ENCODE measurements at places on chromosomes 6 and 20. TPM values are rescaled to one million over a fixed set of nuclear protein-coding genes. Genes with fewer than 3 reads are reported as not detected.

Gene SMOC2
- 31.0 TPM for total RNA-seq

Gene IRF4
- 2.2 TPM for total RNA-seq

Gene HLA-DPB1
- total RNA-seq, result 26.6 TPM

Gene RNF5
- 65.9 TPM for total RNA-seq

Gene TAAR1
- not detected for total RNA-seq

Data from metanephros (tissue), 2 donors.